ENCODE measurements at places on chromosomes 16 and 17.

GRCh38 chr16:85461022-85461813 is 151.9 kb upstream of the GSE1 start:
- DNase-seq = no peak

DNA sequence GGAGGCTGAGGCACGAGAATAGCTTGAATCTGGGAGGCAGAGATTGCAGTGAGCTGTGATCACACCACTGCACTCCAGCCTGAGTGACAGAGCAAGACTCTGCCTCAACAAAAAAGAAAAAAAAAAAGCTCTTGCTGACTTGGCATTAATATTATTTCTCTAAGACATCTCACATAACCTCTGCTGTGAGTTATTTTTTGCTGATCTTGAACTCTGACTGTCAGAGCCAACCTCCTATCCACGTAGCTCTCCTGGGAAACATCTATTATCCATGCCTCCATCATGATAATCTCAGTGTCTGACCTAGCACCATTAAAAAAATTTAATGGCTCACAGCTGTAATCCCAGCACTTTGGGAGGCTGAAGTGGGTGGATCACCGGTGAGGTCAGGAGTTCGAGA is 12.7 kb upstream of the ULK2 start:
- no peak for DNase-seq

- DNase-seq = no peak
Observed at GRCh38 chr16:85582229-85582991, 30.7 kb upstream of the GSE1 start.

DNA sequence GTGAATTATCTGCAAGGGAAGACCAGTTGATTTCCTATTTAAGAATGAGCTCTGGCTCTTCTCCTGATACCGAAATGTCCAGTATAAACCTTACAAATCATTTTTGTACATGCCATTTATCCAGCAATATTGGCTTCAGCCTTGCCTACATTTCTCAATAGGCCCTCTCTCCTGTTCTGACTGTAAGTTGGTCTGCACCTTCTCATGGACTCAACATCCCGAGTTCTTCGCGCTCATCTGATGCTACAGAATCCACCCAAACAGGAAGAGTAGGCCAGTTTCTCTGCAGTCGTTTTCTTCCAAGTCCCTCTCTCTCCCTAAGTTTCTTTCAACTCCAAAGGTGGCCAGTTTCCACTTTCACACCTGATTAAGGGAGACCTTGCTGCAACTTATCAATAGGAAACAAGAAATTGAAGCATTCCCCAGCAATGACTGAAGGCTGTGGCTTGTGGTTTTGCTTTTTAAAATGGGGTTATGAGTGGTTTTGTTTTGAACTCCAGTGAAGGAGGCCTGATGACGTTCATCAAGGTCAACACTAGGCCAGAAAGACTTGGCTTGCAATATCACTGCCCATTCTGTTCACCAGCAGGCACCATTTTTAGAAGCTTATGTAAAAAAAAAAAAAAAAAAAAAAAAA is 383.0 kb downstream of the MAF start:
- no peak for DNase-seq

GRCh38 chr17:27607521-27608091 is 23.4 kb upstream of the LGALS9 start:
- no peak for DNase-seq

DNA sequence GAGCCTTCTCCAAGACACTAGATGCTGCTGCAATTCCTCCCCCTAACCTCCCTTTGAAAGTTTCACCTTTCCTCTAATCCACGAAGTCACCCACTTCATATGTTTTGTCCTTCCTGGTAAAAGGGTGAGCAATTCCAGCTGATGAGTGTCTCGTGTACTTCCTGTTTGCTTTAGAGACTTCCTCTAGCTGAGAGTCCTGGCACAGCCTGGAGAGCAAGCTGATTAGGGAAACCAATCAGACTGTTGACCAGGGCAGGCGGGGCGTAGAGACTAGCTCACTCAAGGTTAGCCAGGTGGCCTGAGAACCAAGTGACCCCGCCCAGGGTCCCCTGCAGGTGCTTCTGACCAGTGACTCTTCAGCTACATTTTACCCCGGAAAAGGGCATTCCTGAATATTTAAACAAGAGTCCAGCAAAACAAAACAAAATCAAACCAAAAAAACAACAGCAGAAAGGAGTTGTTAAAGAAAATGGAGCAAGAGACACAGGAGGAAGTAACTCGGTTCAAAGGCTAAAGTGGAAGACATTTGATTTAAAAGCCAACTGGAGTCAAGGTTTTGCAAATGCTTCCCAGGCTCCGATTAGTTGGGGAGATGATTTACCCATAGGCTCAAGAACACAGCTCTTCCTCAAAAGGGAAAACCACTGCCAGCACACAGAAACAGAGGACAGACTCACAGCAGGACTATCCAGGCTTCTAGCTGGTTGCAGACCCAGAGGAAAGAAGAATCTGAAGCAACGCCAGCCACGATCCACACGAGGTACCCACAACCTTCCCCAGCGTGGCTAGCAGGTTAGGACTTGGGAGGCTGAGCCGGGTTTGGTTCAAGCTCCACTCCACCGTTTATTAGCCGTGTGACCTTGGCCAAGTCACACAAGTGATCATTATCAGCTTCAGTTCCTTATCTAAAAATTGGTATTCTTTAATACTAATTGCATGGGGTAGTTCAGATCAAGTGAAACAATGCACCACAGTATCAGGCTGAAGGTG is 13.4 kb downstream of the HSPB9 start:
- no peak for DNase-seq

Data from stimulated activated CD4-positive, alpha-beta T cell treated with anti-CD3 and anti-CD28 coated beads, Interleukin-12 subunit alpha, Interleukin-12 subunit beta, amount 100 ng/mL, for 4 hours (primary cell).